Activated CD4-positive, alpha-beta T cell treated with anti-CD3 and anti-CD28 coated beads, Interleukin-2, Interleukin-4, amounts not matched to agents 100 ng/mL and 50 ng/mL, durations not matched to agents 16 hours and 8 hours (primary cell): ENCODE measurements at places on chromosomes 3 and 15.

- DNase-seq, result no peak
Measured at GRCh38 chr15:20356911-20357480, 184.6 kb downstream of the GOLGA6L6 start.

DNA sequence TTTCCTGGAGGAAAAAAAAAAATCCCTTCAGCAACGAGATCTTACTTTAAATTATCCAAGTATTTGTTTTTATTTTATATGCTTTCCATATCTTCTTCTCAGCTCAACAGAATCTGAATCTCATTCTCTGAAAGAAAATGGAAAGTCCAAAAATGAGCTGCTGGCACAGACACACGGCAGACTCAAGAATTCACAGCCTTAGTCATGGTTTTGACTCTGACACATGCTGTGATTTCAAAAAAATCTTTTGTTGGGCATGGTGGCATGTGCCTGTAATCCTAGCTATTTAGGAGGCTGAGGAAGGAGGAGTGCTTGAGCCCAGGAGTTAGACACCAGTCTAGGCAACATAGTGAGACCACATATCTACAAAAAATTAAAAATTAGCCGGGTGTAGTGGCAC lies 565.0 kb downstream of the MAGI1 start:
- DNase-seq, result no peak

- DNase-seq, result peak; percentile 82
Measured at GRCh38 chr15:44308415-44308814, 19.9 kb downstream of the GOLM2 start.

- no peak for DNase-seq
Measured at GRCh38 chr15:96207377-96208006, 123.0 kb upstream of the NR2F2 start.

DNA sequence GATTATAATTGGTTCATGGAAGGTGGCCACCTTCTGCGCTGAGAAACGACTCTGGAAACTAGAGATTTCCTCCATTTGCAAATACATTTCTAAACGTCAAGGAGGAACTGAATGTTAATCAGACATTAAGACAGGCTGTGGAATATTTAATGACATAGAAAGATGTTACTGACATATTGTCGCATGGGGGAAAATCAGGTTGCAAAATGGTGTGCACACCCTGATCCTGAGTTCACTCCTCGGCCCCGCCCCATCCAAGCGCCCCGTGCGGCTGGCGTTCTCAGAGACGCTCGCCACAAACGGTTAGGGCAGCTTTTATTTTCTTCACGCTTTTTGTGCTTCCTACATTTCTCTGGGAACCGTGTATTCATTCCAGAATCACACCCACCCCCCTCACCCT lies 10.7 kb downstream of the H1-8 start:
- no peak for DNase-seq

- DNase-seq, result no peak
Measured at GRCh38 chr3:127412578-127413317, 124.9 kb upstream of the PRR20G start.

DNA sequence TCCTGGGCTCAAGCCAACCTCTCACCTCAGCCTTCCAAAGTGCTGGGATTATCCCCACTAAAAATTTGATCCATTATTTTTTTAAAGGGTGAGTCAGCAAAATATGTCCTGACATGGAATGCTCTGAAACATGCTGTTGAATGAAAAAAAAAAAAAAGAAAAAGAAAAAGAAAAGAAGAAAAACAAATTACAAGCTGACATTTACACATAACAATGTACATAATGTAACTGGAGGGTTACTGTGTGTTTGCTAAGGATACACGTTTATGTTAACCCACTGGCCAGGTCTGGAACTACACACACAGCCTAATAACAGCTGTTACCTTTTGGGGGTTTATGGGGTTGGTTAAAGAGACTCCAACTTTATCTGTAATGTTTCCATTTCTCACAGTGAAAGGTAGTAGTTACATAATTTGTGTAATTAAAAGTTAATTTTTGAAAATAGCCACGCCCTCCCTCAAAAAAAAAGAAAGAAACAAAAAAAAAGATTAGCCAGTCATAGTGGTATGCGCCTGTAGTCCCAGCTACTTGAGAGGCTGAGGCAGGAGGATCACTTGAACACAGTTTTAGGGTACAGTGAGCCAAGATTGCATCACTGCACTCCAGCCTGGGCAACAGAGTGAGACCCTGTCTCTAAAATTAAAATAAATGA lies 3.1 kb upstream of the MESP2 start:
- no peak for DNase-seq

DNA sequence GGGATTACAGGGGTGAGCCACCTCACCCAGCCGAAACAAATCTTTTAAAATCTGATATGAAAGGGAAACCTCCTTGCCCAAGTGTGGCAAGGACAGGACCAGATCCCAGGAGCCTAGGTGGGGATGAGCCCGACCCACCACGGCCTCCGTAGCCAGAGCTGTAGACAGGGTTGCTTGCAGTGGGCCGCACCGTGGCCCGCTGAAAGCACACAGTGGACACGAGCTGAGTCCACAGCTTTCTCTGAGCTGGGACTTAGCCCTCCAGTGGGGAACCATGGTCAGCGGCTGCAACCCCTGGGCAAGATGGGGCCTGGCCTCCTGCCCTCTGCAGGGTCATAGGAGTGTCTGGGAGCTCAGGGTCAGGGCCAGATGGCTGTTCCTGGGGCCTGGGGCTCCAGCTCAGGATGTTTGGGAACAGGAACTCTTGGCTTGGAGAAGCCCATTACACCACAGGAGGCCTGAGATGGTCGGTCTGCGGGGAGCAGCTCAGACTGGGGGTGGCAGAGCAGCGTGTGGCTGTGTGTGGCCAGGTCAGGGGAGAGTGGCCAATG lies 24.7 kb downstream of the GP9 start:
- no peak for DNase-seq

DNA sequence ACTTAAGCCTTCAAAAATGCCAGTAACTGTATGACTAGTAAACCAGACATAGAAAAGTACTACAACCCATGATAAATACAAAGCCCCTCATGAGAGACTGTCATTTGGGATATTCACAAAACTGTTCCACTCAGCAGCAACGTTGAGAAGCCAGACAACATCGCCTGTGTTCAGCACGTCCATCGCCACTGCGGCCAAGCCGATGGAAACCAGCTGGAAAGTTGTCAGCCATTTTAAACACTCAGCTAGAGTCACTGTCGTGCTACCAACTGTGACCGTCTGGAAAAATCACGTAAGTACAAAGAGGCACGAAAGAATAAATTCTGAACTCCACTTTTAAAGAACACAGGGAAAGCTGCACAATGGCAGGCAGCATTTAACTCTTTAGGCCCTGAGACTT lies 340.7 kb upstream of the WNT5A start:
- no peak for DNase-seq

- no peak for DNase-seq
Measured at GRCh38 chr15:73915082-73915481, 11.2 kb upstream of the LOXL1 start.

DNA sequence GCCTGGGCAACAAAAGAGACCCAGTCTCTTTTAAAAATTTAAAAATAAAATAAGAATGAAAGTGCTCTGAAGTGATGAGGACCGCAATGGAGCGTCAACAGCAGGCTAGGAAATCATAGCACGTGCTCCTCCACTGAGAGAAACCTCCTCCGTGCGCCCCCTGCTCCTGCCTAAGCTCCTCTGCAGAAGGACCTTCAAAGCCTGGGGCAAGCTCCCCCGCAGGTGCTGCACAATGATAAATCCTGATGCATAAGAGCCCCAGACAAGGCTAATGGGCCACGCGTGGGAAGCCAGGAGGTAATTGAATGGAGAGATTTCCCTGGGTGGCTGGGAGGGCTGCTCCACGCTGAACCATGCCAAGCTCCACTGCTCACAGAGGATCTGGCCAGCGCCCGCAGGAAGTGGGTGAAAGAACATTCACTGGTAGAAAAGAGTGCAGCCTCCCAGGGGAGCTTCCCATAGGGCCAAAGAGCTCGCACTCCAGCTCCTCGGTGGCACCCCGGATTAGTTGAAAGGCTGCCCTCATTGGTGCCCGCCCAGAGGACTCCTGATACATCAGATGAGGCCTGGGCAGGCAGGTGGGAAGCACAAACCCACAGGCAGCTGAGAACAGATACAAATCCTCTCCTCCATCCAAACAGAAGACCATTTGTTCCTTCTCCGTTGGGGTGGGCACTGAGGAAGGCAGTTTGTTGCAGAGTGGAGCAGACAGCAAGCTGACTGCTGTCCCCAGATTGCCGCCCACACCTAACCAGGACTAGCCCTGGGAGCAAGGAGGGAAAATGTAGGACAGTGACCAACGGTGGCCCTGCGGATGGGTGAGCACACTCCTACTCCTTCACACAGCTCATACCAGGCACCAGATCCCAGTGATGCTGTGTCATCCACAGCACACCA lies 52.5 kb downstream of the CPN2 start:
- no peak for DNase-seq

GRCh38 chr15:40430271-40430805 lies 10.4 kb upstream of the BAHD1 start:
- DNase-seq, result no peak

- DNase-seq, result no peak
Measured at GRCh38 chr3:194869482-194870169, 183.9 kb downstream of the FAM43A start.

- DNase-seq, result no peak
Measured at GRCh38 chr3:149383703-149384102, 6.3 kb upstream of the TM4SF1 start.

DNA sequence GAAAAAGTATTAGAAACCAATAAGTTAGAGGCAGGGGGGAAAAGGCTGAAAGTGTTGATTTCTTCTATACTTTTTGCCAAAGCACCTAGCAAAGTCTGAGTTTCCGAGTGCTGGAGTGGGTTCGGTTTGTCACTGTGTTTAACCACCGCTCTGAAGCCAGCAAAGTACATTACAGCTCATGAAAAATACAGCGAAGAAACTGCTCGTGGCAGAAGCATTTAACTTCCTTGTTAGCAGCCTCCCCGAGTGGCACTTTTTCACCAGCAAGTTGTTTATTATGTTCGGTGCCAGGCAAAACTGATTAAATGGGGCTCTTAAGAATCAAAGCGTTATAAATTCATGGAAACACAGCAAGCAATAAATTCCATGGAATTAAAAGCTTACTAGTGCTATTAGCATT lies 313.6 kb downstream of the FOXP1 start:
- no peak for DNase-seq

GRCh38 chr3:71850654-71851053 lies 65.7 kb upstream of the PROK2 start:
- no peak for DNase-seq

- DNase-seq, result no peak
Measured at GRCh38 chr15:31252171-31252785, 74.4 kb upstream of the KLF13 start.

GRCh38 chr15:65082303-65082953 lies 5.9 kb downstream of the KBTBD13 start:
- no peak for DNase-seq

GRCh38 chr3:69435274-69436265 lies 49.7 kb upstream of the FRMD4B start:
- peak; percentile 43 for DNase-seq

DNA sequence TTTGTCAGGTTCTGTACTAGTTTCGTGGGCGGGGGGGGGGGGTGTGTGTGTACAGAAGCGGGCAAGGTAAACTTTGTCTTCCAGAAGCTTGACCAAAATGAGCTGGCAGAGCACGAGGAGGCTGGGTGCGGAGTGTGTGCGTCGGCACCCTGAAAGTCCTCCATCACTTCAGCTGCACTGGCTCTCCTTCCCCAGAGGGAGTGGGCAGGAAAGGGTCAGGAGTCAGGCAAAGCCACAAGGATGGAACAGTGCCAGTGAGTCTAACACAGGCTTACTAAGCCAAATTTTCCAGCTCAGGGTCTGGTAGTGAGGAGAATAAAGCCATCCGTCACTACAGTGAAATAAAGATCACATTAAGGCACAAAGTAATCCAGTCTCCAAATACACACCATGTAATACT lies 11.9 kb upstream of the SH3GL3 start:
- no peak for DNase-seq

- no peak for DNase-seq
Measured at GRCh38 chr3:140717921-140718320, 40.1 kb downstream of the TRIM42 start.

DNA sequence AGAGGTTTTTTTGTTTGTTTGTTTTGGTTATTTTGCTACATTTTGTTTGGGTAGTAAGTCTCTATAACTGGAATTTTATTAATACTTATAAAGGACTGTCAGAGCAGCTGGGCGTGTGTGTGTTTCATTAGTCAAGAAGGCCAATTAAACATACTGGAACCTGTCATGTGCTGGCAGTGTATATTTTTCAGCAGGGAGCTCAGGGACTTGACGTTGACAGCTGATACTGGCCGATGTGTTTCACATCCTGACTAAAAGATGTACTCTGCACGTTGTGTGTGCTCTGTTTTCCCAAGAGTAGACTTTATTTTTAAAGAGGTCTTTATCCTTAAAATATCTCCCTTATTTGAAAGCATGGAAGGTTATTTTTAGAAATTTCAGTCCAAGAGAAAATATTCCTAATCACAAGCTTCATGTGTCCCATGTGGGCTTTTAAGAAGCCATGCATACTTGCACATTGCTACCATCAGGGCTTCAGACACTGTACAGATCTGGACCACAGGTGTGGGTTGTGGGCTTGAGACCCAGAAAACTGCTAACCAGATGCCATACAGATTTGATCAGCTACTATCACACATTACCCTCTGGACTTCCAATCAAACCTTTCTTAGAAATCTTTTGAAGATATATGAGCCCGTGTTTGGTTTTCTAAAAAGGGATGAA lies 135.9 kb downstream of the FEZF2 start:
- no peak for DNase-seq

DNA sequence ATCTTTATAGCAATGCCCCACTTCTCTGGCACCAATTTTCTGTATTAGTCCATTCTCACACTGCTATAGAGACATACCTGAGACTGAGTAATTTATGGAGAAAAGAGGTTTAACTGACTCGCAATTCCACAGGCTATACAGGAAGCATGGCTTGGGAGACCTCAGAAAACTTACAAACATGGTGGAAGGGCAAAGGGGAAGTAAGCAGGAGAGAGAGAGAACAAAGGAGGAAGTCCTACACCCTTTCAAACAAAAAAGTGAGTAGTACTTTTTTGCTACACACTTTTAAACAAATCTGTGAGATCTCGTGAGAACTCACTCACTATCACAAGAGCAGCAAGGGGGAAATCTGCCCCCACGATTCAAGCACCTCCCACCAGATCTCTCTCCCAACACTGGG lies 67.8 kb upstream of the ZBED2 start:
- no peak for DNase-seq

GRCh38 chr15:94443186-94443585 lies 211.8 kb downstream of the MCTP2 start:
- no peak for DNase-seq

- DNase-seq, result no peak
Measured at GRCh38 chr3:28089527-28089897, 151.9 kb upstream of the CMC1 start.
